ENCODE measurements at places on chromosomes 6 and 20. TPM values are rescaled to one million over a fixed set of nuclear protein-coding genes. Genes with fewer than 3 reads are reported as not detected.

The RSPO3 gene
- total RNA-seq, result not detected

The TRIM15 gene
- not detected for total RNA-seq

The SLA2 gene
- total RNA-seq, result 0.54 TPM

The SLC17A1 gene
- total RNA-seq, result not detected

The GPX5 gene
- total RNA-seq, result not detected

The ASIP gene
- total RNA-seq, result 12.9 TPM

The PRRT1 gene
- 0.89 TPM for total RNA-seq

The SEL1L2 gene
- total RNA-seq, result 0.46 TPM
